ENCODE measurements at places on chromosomes 2 and 18.
A peak's percentile ranks its signal among the peaks of the same experiment; 100 is the strongest.

DNA sequence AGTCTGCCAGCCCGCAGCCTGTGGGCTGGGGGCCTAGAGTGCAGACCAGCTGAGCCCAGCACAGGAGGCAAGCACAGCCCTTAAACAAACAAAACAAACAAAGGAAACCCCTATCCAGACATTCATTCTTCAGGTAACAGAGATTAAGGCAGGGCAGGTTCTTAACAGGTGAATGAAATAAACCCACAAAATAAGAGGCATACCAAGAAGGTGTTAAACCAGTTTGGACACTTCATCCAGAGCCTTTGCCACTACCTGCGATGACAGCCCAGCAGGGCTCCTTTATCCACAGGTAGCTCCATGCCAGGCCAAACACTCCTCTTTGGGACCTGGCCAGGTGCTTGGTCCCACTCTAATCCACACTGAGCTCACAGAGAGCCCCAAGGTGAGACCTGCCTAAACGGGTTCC lies 209.7 kb upstream of the SIX2 start:
- DNase-seq: no peak

- no peak for DNase-seq
Measured at GRCh38 chr2:149679286-149679685, 91.7 kb upstream of the MMADHC start.

GRCh38 chr18:30489890-30490643 lies 552.5 kb downstream of the DSC3 start:
- DNase-seq: no peak

DNA sequence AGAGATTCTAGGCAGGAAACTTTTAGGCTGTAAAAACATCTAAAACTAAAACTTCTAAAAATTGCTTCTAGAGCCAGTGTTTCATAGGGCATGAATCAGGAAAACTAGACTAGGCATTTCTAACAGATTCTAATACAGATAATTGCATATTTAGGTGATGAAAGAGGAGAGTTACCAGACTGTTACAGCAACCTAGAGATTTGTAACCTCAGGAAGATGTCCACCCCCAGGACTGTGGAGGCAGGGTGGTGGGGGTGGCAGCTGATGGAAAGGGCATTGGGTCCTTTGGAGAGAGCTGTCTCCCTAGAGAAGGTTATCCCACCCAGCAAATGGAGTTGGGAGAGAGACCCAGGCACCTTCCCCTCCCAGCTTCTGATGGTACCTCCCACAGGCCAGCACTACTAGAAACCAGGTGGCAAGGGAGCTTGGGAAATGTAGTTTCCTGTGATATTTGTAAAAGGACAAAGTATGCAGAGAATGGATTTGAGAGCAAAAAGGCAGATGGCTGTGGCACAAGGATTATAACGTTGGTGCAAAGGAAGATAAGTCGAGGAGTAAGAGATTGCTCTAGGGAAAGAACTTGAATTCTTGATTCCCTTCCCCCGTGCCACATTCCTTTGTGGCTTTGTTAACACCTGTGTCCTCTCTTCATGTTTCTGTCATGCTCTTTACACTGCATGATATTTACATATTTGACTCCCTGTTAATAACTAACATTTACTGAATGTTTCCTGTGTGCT lies 75.6 kb upstream of the MGAT5 start:
- DNase-seq: no peak

DNA sequence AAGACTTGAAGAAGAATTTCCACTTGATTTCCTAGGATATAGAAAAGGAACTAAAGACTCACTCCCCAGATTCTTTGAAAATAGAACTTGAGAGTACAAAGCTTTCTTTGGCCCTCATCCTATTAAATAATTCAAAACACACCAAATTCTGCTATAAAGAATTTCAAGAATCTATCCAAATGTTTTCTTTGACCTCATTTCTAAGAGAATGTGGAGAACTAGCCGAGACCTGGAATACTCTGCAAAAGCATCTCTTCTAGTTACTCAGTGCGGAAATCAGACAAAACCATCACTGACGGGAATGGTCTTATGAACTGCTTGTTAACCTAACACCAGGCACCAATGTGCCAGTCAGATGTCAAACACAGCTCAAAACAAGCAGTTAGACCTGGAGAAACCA lies 44.2 kb upstream of the ARL5A start:
- DNase-seq: no peak

DNA sequence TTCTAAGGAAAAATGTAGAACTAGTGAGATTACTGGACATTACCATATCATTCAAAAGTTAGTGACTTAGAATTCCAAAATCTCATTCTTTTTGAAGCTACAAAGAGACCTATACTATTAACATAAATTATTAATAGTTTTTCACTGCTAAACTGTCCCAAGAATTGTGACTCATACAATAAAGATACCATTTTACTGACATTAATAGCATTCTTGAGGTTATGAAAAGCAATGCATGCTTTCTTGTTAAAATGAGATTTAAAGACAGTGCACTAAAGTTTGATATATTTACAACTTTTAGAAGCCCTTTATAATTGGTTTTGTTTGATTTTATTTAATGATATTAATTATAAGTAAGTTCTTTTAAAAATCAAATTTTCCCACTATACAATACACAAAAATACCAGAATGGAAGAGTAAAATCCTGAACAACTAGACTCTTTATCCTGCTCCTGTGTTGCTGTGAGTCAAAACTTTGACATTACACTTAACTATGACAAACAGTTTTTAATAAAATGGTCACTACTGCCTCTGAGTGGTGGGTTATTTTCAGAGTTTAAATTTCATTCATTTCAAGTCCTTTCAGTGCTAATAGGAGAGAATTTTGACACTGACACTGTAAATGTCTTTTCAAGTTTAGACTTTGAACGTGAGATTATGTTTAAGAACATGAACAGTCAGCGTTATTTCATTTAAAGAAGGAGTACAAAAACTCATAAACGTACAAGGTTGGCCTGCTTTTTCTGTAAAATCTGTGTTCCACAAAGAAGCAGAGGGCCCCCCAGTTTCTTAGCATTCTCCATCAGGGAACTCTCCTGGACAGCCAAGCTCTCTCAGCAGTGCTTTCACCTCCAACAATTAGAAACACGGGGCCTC lies 54.5 kb downstream of the FAM124B start:
- DNase-seq: no peak

DNA sequence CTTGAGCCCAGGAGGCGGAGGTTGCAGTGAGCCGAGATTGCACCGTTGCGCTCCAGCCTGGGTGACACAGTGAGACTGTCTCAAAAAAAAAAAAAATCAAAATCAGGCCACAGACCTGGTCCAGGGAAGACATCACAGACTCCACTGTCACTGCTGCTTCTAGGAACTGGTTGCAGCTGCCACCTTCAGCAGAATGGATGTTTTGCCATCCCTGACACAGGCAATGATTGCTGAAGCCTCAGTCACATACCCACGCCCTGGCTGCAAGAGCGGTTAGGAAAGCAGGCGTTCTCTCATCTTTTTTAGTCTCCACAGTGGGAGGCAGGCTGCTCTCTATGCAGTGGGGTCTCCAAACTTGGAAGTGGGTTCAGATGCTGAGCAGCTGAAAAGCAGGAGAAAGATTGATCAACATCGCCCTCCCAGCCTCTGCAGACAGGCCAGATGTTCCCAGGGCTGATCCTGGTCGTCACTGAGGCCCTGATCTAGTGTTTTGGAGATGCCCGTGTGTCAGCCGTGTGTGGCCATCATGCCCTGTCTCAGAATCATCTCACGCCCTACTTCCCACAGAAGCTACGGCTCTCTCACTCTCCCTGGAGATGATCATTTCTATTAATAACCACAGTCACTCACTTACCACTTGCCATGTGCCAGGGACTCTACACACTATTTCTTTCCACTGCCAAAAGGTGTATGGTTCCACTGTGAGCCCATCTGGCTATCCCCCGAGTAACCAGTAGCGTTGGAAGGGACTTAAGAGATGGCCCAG lies 91.8 kb downstream of the PLB1 start:
- no peak for DNase-seq

DNA sequence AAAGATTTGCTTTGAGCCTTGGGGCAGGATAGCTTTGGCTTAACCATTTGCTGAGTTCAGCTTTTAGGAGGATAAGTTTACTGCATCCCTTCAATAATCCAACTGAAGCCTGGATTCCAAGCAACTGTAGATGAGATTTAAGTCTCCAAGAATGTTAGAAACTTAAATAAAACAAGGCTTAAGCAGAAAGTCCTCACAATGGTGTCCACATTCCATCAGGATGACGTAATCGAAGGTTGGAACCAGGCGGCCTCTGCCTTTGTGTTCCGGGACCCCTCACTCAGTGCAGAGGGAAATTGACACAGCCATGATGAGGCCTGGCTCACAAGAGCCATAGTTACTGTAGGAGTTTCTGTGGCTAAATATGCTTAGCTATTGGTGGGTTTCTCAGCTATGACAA lies 260.4 kb downstream of the LPIN1 start:
- DNase-seq: no peak

GRCh38 chr2:224017957-224018356 lies 21.1 kb downstream of the SERPINE2 start:
- DNase-seq: no peak

- no peak for DNase-seq
Measured at GRCh38 chr2:62627667-62628066, 77.8 kb upstream of the EHBP1 start.

DNA sequence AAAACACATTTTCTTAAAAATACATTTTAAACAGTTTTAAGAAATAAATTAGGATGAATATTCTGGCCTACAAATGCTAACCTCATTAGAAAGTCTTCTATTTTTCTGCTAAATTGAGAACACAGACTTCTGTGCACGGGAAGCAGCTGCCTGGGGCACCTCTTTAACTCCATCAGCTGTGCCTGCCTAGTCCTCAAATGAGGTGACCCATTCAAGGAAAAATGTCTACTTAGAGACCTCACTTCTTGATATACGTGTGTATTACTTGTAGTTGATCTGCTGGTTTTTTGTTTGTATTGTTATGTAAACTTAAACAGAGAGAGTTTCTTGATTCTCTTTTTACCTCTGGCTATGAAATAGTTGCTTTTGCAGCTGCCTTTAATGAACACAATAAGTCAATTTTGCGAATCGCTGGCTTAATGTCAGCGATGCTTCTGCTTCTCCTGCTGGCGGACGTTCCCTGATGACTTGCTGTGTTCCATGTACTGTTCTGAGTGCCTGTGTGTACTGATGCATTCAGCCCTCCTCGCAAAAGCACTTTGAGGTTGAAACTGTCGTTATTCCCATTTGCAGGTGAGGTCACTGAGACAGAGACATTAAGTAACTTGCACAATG lies 88.7 kb upstream of the TXNDC2 start:
- DNase-seq: no peak

DNA sequence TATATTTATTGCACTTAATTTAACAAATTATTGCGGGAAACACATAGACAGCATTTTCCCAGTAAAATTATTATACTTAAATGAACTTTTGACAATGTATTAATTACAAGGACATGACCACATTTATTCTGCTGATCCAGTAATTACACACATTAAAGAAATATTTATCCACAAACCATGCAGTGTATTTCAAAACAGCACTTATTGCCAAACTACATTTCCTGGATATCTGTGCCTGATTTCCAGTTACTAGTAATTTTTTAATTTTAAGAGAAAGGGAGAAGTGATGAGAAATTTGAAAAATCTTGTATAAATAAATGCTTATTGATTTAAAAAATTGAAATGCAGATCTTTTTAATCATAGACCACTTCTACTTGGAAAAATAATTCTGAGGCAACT lies 1458.7 kb upstream of the ACVR2A start:
- DNase-seq: no peak

- DNase-seq: no peak
Measured at GRCh38 chr18:6648581-6648980, 80.9 kb upstream of the ARHGAP28 start.

- DNase-seq: no peak
Measured at GRCh38 chr2:12613137-12613835, 103.5 kb upstream of the TRIB2 start.

GRCh38 chr2:3459185-3460015 lies 59.9 kb downstream of the ADI1 start:
- no peak for DNase-seq

- DNase-seq: no peak
Measured at GRCh38 chr2:138497294-138497693, 4.3 kb upstream of the SPOPL start.

GRCh38 chr2:47257946-47258348 lies 102.8 kb upstream of the STPG4 start:
- no peak for DNase-seq

DNA sequence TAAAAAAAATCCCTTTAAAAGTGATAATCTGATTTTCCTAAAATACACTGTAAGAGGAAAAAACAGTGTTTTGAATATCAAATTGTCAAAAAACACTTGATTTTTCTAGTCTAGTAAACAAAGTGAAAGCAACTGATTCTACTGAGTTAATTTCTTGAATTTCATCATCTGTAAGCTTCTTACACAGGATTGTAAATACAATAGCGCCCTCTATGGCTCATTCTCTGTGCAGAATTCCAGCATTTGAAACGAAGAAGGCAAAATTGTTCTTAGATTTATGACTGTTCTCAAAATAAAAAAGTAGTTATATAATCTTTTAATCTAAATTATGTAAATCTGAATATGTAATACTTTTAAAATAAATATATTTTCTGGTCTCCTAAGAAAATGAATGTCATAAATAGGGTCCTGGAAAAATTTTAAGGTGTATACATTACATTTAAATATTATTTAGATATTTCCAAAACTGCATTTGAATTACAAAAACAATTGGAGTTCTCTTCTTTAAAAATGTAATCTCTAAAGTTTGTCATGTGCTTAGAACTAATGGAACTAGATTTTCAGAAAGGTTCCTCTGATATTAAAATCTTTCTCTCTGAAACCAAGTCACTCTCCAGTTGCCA lies 176.9 kb upstream of the MC4R start:
- no peak for DNase-seq

- no peak for DNase-seq
Measured at GRCh38 chr2:6309415-6310255, 556.1 kb downstream of the CMPK2 start.

GRCh38 chr18:50582500-50582899 lies 22.6 kb downstream of the MAPK4 start:
- no peak for DNase-seq

- no peak for DNase-seq
Measured at GRCh38 chr18:76307293-76307690, 187.8 kb downstream of the ZNF516 start.

DNA sequence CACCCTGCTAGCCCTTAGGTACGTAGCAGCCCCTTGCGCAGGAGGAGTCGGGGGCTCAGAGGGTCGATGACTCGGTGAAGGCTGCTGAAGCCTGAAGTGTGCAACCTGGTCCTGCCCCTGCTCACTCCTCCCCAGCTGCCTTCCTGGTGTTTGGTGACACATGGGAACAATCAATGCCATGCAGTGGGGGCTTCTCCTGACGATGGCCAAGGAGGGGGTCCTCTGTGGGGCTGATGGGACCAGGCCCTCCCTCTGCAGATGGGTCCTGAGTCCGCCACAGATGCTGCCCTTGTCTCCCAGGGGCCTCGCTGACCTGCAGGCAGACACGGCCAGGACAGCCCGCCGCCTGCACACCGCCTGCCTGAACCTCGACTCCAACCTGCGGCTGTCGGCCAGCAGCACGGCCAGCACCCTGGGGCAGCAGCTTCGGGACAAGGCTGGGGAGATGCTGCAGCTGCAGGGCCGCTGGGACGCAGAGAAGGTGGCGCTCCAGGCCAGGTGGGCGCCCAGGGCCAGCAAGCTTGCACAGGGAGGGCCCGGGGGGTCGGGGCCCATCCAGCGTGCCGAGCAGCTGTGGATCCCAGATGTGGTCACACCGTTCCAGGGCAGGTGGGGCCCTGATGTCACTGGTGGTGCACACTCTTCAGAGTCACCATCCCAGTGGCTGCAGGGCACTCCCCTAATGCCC lies 24.6 kb downstream of the CROCC2 start:
- DNase-seq: peak; percentile 1

Measured in activated T-helper 1 cell treated with anti-CD3 and anti-CD28 coated beads, Interleukin-2, amount 50 U/mL, for 16 hours (primary cell).